Left renal pelvis (tissue), 4 donors: ENCODE measurements at places on chromosomes 1 and 21. TPM values are rescaled to one million over a fixed set of nuclear protein-coding genes. Genes with fewer than 3 reads are reported as not detected.

DNA sequence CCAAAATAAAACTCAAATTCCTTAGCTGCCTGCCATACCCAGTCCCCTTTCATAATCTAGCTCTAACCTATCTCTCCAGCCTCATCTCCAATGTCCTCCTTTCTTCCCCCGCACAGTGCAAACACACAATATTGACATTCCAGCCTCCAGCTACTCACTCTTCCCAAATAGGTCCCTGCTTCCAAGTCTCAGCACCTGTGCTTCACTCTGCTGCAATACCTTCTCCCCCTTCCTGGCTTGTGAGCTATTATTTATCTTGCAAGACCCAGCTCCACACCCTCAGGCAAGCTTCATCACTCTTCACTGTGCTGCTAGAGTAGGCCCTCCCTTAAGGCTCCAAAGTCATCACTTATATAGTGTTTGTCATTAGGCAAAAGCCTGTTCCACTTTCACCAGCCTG is 9.7 kb downstream of the PLPP3 start:
- no peak for DNase-seq

- DNase-seq, result peak; percentile 72
Measured at GRCh38 chr1:37946703-37947360, at the start of gene INPP5B. INPP5B (minus strand) TSS chr1:37947053; CDS start chr1:37946308, 745 bp downstream.

DNA sequence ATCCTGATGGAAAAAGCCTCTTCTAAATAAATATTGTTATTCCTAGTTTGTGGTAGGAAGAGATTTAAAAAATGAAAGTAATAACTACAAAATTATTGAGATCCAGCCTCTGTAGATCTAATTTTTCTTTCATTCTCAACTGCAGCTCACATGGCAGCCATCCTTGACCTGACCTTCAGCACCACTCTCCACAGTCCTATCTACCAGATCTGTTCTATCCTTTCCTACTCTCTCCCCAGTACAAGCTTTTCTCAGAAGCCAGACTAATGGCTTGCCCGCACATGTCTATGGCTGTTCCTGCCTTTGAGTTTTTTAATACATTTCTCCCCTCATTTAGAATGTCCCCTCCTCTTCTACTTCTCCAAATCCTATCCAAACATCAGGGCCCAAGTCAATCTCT is 51.5 kb downstream of the MACO1 start:
- no peak for DNase-seq

DNA sequence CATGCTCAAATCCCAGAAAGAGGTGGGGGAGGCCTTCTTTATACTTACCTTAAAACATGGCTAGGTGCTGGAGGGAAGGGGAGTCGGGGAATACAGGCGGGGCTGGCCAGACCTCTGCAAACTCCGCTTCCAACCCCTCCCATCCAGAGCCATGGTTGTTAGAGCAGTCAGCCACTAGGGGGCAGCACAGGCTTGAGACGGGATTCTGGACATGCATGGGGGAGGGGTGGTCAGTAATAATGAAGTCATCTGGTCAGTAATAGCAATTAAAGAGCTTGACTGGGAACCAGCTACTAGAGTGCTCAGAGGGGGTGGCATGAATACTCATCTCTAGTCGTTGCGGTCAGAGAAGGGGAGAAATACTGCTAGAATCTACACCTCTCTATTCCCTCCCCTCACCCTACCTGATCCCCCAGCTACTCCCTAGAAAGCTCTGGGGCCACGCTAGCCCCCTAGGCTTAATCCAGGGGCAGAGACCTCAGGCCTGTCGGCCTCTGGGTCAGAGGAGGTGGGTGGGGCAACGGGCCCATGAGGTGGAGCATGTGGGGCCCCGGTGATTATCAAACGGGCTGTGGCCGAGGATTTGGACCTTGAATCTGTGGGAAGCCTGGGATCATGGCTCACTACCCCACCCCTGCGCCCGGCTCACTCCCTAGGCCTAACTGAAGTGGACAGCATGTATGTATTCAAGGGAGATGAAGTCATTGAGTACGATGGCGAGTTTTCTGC is 2.9 kb downstream of the CASQ1 start:
- DNase-seq, result peak; percentile 74

DNA sequence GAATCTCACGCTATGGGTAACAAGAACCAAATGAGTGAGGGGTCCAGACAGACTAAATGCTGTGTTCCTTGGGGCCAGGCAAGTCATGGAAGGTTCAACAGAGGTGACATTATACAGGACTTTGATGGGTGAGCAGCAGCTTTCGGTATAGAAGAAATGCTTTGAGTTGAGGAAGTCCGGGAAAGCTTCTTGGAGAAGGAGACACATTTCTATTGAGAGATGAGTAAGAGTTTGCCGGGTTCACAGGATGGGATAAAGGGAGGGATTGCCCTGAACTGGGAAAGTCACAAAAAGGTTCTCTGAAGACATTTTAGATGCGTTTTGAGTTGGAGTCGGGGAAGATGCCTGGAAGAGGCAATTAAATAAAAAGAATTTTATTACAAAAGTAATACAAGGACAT is 580 bp upstream of the AZIN2 start:
- no peak for DNase-seq

- no peak for DNase-seq
Measured at GRCh38 chr1:47701741-47702515, 264.1 kb downstream of the FOXD2 start.

Gene HSD11B1
- 0.26 TPM for polyA plus RNA-seq

Gene ADAMTS4
- 6.1 TPM for polyA plus RNA-seq

Gene SMIM1
- polyA plus RNA-seq, result 22.8 TPM

Gene FNBP1L
- 121 TPM for polyA plus RNA-seq
